ENCODE measurements at places on chromosomes 16 and 17.
A peak's percentile ranks its signal among the peaks of the same experiment; 100 is the strongest.

DNA sequence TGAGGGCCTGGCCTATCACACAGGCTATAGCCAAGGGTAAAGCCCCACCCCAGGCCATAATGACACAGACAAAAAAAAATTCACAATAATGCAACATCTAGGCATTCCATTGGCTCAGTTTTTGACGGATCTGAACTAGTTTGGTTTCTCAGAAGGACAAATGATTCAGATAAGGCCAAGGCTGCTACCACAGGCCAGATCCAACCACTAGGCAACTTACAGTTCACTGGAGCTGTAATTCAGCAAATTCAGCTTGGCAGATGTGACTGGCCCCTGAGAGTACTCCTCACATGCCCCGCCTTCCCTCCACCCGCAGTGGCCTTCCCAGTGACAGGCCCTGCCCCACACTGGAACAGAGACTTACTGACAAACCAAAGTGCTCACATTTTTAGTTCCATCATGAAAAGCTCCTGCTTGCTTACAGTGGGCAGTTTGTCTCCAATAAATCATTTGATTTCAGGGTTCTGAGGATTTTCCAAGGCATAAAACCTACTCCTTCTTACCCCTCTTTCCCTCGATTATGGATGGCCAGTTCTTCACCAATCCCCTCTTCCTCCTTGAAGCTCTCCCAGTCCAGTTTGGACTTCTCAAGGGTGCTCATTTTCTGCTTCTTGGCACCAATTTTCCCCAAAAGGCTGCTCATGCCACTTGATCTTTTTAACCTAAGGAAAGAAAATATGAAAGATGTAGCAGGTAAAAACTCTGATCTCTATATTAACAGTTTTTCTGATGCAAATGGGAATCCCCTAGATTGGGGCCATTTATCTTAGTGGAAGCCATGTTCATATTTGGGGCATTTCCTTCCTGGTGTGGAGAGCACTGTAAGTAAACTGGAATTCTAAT is 53.3 kb upstream of the BCAR1 start:
- peak; percentile 42 for ATAC-seq

- no peak for ATAC-seq
Measured at GRCh38 chr17:48006936-48007709, 30.5 kb downstream of the COPZ2 start.

GRCh38 chr17:51499897-51500296 is 239.6 kb downstream of the UTP18 start:
- ATAC-seq: no peak

GRCh38 chr16:9703731-9704130 is 478.5 kb downstream of the GRIN2A start:
- ATAC-seq: no peak

DNA sequence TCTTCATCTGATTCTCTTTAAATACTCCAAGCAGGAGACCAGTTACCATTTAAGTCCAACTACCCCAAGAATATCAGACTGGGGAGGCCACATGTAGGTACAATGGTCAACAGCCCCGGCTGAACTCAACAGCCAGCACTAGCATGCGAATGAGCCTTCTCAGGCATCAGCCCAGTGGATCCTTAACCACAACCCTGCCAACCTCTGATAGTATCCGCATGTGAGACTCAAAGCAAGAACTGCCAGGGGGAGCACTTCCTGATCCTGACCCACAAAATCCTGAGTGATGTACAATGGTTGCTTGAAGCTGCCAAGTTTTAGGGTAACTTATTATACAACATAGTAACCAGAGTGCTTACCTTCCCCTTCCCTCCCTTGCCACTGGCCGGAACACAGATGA is 4.0 kb downstream of the PYY start:
- no peak for ATAC-seq
